T-helper 1 cell treated with Interleukin-12 subunit alpha and Interleukin-12 subunit beta and Interleukin-4 antibody, amounts not matched to agents 30 ng/mL and 1 ng/mL, for 36 hours (primary cell): ENCODE measurements at places on chromosomes 2 and 18. TPM values are rescaled to one million over a fixed set of nuclear protein-coding genes. Genes with fewer than 3 reads are reported as not detected.

The FBXO15 gene
- total RNA-seq = 0.46 and 0.49 TPM in 2 replicates

The UGT1A8 gene
- not detected in 2 replicates for total RNA-seq

The IL1B gene
- not detected in 2 replicates for total RNA-seq

The HSBP1L1 gene
- total RNA-seq = 12.0 and 13.0 TPM in 2 replicates

The CHST9 gene
- total RNA-seq = not detected in 2 replicates

The METTL5 gene
- total RNA-seq = 52.1 and 56.1 TPM in 2 replicates

The REG3A gene
- total RNA-seq = not detected in 2 replicates

The RAB17 gene
- total RNA-seq = not detected in 2 replicates
